ENCODE measurements at places on chromosomes 1 and 21.

- no peak for DNase-seq
Observed at GRCh38 chr1:52706136-52706670, 8.1 kb upstream of the COA7 start.

- no peak for DNase-seq
Observed at GRCh38 chr1:15053153-15053552, 100.4 kb upstream of the TMEM51 start.

- no peak for DNase-seq
Observed at GRCh38 chr1:242225767-242226573, 227.1 kb upstream of the MAP1LC3C start.

GRCh38 chr1:95453053-95453452, 219.0 kb downstream of the RWDD3 start:
- DNase-seq, result no peak

DNA sequence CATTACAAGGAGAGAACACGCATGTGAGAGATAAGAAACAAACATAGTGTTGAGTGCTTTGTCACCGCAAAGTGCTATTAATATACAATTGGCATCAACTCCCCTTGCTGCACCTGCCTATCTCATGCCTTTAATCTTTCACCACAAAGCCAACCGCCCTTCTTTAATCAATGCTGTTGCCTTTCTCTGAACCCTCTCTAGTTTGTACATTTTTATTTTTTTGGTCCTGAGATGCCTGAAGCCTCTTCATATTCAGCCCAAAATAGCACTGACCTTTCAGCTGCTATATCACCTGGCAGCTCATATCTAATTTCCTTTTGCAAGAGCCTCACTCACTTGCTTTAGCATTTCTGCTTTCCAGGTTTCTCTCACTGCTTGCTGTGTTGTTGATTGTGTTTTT, 504.7 kb downstream of the NUF2 start:
- no peak for DNase-seq

DNA sequence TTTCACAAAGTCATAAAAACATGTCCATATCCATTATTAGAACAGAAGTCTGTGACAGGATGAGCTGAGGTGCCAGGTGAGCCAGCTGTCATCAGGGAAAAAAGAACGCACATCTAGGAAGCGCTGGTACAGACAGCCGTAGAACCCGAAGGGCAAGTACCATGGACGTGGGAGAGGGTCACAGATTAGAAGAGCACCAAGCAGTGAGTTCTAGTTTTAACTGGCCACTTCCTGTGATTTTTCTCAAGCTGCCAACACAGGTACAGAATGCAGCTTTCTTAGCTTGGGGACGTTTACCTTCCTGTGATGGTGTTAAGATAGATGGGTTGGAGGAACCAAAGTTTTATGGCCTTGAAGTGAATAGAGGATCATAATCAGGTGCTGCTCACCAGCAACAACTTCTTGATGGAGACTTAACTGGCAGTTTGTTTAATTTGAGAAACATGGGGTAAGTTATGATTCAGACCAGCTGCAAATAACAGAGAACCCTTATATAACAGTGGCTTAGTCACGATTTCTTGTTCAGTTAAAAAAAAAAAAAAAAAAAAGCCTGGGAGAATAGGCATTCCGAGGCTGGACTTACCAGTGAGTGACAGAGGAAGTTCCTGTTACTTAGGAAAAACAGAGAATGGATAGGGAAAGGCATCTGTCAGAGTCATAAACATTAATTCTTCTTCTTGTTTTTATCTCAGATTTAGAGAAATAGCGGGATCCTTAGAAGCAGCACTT, 30.9 kb downstream of the AGT start:
- no peak for DNase-seq

DNA sequence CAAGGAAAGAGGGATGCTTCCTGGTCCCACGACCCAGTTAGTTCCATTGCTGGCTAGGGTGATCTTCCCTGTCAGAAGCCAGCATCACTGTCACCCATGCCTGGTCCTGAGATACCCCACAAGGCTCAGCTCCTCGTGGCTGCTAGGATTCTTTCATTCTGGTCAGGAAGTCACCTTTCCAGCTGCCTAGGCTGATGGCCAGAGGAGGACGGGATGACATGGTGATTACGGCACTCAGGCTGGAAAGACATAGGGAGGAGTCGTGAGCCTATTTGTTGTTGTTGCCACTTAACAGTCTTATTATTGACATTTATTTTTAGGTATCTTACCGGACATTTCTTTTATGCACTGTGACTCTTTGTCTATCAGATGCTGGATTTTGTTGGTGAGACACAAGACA, 20.0 kb upstream of the MAPKAPK2 start:
- DNase-seq, result no peak

GRCh38 chr1:58062635-58063034, 483.9 kb downstream of the OMA1 start:
- DNase-seq, result no peak

DNA sequence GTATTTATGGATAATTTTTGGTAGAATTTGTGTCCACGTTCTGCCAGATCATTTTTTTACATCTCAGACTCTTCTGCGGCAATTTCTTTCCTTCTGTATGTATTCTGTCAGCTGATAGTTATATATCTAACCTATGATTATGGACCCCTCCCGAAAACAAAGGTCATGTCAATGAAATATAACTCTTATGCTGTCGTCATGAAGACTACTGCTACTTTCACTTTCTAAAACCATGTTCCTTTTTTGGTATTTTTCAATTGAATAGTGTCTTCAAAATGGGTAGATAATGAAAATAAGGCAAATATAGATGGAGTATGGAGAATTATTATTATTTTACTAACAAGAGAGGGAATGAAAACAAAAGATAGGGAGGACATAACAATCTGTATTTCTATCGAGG, 3.2 kb downstream of the ANGPTL1 start:
- no peak for DNase-seq

DNA sequence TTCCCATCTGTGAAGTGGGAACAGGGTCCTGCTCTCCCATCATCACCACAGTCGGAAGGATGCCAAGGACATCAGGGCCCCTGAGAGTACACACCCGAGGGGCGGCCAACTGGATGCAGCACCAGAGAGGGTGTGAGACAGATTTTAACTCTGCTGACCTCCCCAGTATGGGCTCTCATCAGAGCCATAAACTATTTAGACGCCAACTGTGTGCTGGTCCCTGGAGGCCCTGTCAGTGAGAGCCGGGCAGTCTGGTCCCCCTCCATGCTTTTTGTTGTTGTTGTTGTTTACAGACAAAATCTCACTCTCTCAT, 1.7 kb downstream of the FGR start:
- DNase-seq, result no peak

DNA sequence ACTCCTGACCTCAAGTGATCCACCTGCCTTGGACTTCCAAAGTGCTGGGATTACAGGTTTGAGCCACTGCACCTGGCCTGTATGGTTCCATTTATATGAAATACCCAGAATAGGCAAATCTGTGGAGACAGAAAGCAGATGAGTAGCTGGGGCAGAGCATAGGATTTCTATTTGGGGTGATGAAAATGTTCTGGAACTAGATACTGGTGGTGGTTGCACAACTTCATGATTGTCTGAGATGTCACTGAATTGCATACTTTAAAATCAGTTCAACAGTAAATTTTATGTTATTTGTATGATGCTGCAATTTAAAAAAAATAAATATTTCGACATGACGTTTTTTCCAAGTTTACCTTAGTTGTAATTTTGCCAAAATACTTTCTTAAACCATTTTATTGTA, 23.9 kb downstream of the ITSN1 start:
- DNase-seq, result no peak

- no peak for DNase-seq
Observed at GRCh38 chr1:208475951-208476845, 232.0 kb upstream of the PLXNA2 start.

DNA sequence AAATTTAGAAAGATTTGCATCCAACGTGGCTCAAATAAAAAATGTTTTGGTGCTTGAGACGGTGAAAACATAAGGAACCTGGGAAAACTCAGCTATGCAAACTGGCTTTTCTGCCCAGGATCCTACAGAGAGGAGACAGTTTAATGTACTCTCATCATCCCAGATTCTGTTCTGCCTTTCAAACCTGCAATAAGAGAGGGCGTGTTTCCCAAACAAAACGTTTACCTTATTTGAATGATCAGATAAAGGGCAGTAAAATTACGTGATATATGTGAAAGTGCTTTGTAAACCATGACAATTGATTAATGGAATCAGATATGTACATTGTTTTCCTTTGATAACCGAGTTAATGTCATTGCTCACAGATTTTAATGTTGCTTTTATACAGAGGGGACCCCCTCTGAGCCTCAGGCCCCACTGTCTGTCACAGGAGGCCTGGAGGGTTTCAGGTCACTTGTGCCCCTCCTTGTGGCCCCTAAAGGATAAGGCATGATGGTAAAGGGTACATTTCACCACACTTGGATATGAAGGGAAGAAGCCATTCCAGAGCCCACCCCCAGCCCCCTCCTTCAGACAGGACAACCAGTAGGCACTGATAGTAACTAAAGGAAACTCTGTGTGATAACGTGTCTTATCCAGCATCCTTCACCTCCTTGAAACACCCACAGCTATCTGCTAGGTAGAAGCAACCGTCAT, 157.6 kb downstream of the EDEM3 start:
- DNase-seq, result no peak

GRCh38 chr1:228281631-228282328, 73.9 kb downstream of the OBSCN start:
- no peak for DNase-seq

GRCh38 chr1:109650609-109651008, 5.3 kb upstream of the GSTM4 start:
- DNase-seq, result no peak

- DNase-seq, result no peak
Observed at GRCh38 chr1:237235091-237235490, 193.1 kb downstream of the RYR2 start.

DNA sequence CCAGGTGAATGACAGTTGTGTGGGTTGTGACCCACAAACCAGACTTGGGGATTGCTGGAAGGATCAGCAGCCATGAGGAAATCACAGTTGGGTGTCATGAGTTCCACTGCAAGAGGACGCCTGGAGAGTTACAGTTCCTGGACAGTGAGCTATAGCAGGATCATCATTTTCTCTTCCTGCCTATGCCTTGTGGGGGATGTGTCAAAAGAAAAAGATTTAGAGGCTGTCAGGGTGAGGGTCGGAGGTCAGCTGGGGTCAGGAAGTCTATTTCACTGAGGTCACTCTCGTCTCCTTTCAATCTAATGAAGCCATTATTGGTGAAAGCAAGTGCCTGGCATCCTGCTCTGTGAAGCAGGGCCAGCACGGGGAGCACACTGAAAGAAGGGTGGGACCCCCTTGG, 7.0 kb upstream of the LIN28A start:
- no peak for DNase-seq

DNA sequence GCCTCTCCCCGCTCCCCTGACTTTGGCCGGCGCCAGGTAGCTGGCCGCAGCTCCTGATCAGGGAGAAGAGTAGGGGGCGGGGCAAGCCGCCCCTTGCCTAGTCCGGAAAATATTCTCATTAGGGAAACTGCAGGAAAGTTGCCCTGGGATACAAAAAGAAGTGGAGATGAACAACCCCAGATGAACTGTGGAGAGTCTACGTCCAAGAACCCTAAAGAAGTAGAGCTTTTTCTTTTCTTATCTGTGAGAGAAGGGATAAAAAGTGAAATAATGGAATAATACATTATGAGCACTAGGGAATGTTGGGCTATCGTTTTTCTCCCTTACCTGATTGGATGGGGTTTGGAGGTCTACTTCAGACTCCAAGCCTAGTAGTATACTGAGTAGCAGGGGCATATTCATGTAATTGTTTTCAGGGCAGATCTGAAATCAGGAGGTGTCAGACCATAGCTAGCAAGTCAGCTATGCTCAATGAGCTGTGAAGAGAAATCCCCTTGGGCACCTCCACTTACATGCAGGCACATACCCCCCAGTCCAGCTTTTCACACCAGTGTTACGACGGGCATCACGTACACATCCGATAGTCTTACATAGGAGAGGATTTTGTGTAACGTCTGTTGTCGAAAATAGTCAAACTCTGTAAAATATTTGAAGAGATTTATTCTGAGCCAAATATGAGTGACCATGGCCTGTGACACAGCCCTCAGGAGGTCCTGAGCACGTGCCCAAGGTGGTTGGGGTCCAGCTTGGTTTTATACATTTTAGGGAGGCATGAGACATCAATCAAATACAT, 1.7 kb upstream of the DUSP10 start:
- DNase-seq, result no peak

GRCh38 chr1:217561446-217561845, 69.4 kb downstream of the GPATCH2 start:
- no peak for DNase-seq

GRCh38 chr21:32887026-32887425, 115.5 kb upstream of the PAXBP1 start:
- no peak for DNase-seq

- no peak for DNase-seq
Observed at GRCh38 chr1:31222176-31222575, 17.5 kb downstream of the NKAIN1 start.

- DNase-seq, result no peak
Observed at GRCh38 chr1:206969090-206969489, 1.2 kb downstream of the FCAMR start.

DNA sequence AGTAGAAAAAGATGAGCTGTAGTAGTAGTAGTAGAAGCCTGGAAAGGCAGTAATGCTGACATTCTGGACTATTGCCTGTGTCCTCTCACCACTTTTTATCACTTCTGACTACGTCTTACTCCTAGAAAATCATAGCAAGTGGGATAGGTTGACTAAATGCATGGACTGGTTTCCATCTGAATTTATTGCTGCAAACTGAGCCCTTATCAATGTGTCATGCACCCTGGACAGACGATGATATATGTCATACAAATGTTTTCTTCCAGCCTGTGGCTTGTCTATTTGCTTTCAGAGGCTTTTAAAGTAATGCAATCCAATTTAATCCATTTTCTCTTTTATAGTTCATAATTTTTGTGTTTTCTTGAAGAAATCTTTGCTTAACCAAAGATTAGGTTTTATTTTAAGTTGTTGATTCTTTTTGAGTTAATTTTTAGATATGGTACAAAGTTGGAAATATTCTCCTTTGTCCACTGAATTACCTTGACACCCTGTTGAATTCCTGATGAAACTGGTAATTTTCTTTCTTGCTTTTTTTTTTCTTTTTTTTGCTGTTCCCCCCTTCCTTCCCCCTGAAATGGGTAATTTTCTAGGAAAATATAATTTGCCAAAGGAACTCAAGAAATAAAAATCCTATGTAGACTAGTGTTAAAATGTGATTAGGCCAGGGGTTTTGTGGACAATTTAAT, 47.1 kb downstream of the PHACTR4 start:
- DNase-seq, result no peak

DNA sequence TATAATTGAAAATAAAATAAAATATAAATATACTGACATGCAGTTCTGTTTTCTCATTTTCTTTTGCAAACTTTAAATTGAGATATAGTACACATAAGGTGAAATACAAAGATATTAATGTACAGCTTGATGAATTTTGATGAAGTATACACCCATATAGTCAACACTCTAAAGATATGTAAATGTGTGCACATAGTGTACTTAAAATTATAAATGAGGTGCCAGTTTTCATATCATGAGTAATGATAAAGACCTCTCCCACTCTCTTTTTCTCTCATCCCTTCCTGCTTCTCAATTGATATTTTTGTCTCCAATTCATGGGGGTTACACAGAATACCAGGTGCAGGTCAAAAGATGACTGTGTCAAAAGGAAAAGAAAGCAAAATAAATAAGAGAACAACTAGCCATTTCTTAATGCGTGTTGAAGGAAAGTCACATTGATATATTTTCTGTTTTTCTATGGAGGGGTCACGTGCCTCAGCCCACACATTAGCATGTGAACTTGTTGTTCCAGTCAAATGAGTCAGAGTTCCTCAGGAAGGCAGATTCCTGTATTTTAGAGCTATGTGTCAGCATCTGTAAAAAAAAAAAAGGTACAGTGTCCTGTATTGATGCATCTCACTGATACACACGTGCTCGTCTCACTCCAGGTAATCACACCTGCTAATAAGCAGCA, 64.3 kb upstream of the HOOK1 start:
- no peak for DNase-seq

All from progenitor cell of endocrine pancreas (in vitro differentiated cells).